Umbilical cord (tissue), 2 donors: ENCODE measurements at places on chromosomes 11 and 22.
A peak's percentile ranks its signal among the peaks of the same experiment; 100 is the strongest.

GRCh38 chr11:849104-849824 lies 6.6 kb downstream of the TSPAN4 start:
- no peak for DNase-seq

DNA sequence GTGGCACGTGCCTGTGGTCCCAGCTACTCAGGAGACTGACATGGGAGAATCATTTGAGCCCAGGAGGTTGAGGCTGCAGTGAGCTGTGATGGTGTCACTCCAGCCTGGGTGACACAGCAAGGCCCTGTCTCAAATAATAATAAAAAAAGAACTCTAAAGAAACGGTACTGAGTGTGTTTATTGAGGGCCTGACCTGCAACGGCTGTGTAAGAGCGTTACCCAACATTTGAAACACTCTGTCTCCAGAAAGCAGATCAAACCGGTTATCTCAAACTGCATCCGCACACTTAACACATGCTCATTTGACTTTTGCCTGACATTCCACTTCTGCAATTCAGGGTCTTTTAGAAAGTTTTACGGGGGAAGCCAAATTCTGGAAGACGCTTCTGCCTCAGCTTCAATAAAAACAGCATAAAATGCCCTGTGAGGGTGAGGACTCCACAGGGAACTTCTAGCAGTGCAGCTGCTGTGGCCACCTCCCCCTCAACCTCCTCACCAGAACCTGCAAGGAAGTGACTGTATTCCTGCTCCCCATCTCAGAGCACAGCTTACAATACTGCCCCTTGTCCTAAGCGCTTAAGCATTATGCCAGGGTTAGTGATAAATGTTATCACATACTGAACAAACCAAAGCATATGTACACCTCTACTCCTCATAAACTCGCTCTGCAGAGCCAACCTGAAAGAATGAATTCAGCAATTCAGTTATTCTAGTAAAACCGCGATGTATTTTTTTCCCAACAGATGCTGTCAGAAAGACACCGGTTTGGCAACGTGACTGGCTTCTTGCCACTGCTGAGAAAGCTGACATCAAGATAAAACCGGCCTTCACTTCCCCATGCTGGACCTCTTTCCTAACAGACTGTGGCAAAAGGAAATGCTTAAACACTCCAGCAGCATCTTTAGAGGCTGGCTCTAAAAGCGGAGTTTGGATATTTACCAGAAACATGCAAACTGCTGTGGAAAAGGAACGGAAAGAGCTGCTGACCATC lies 52.2 kb downstream of the PRDM10 start:
- peak; percentile 95 for DNase-seq

- no peak for DNase-seq
Observed at GRCh38 chr11:695288-695537, 191 bp upstream of the DEAF1 start.

DNA sequence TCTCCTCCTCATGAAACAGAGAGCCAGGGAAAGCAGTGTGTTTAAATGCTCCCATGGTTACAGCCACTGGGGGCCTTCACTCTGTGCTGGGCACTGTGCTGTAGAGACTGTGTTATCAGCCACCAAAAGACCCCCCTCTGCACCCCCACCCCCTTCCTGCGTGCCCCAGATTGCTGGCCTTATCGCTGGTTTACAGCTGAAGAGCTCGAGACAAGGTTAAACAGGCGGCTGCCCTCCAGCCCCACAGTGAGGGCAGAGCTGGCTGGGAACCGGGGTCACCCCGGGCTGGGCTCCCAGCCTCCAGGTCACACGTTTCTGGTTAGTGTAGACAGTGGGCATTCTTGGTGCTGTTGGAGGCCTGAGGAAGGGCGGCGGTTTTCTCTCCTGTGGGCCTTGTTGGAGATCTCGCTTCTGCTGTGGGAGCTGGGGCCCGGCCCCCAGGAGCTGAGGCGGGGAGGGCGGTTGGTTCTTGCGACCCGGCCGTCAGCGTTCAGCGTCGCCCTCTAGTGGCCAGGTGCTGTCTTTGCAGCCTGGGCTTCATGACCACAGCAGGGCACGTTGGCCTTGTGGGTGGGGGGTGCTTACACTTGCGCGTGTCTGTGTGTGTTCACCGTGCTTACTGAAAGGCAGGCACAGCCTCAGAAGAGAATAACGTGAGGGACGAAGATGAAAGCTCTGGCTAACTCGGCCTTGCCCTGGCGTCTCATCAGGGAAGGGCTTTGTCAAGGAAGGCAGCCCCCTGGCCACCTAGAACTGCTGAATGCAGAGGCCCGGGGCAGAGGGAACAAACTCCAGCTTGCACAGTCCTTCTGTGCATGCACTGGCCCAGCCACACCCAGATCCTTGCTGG lies 40.8 kb downstream of the TBC1D22A start:
- peak; percentile 32 for DNase-seq

GRCh38 chr11:95816037-95816436 lies 25.7 kb downstream of the CEP57 start:
- DNase-seq, result no peak

GRCh38 chr22:24112188-24112587 lies 69.1 kb upstream of the SUSD2 start:
- DNase-seq, result no peak

DNA sequence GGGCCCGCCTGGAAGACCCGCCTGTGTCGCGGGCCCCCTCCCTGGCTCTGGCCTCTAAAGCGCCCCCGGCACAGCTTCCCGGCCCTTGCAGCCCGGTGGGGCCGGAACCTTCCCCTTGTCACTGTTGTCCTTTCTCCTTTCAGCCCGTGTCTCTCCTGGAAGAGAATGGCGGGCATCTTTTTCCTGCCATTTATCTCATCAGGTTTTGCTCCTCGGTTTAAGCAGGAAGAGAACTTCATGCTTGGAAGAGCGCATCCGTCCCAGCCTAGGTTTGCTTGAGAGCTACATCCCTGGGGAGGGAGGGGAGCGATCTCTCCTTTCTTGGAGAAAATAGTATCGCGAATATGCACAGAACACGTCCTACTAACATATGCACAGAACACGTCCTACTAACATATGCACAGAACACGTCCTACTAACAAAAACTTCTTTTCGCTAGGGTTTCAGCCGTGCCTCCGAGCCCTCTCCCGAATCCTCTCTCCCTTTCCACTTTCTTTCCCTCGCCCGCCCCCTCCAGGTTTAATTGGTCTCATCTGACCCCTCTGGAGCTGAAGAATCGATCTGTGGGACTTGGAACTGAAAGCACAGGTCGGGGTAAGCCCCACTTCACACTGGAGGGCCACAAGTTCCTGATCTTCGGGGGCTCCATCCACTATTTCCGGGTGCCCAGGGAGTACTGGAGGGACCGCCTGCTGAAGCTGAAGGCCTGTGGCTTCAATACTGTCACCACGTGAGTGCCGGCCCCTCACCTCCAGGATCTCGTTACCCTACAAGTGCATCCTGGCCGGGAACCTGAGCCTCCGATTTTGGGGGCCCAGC lies 1.2 kb downstream of the GLB1L3 start:
- DNase-seq, result no peak

DNA sequence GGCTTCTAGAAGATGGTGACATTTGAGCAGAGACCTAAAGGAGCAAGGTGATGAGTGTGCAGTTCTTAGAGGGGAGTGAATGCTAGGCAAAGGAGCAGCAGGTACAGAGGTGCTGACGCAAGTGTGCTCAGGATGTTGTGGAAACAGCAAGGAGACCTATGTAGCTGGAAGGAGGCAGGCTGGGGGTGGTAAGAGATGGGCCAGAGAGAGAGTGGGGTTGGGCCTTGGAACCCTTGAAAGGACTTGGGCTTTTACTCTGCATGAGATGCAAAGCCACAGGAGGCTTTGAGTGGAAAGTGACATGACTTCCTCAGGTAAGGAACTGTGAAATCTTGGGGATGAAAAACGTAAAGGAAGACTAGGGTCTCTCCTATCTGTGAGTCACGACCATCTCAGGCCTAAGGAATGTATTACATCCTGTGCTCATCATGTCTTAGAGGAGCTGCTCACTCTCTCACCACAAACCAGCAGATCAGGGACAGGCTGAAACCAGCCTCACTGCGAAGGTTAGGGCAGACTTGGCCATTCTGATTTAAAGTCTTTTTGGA lies 65.4 kb downstream of the MICAL2 start:
- DNase-seq, result peak; percentile 57

- DNase-seq, result no peak
Observed at GRCh38 chr22:49236541-49237075, 591.1 kb downstream of the BRD1 start.

DNA sequence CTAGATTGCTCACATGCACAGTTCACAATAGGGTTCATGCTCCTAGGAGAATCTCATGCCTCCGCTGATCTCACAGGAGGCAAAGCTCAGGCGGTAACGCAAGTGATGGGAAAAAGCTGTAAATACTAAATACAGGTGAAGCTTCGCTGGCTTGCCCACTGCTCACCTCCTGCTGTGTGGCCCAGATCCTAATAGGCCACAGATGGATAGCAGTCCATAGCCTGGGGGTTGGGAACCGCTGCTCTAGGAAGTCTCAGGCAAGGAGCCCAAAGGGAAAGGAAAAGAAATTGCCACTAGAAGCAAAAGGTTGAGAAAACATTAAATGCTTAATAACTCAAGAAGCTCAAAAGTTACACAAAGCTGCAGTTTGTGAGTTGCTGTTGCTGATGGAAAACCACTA lies 3.2 kb upstream of the TRPC6 start:
- DNase-seq, result no peak

- DNase-seq, result no peak
Observed at GRCh38 chr11:72577271-72577721, 96.9 kb downstream of the PDE2A start.

DNA sequence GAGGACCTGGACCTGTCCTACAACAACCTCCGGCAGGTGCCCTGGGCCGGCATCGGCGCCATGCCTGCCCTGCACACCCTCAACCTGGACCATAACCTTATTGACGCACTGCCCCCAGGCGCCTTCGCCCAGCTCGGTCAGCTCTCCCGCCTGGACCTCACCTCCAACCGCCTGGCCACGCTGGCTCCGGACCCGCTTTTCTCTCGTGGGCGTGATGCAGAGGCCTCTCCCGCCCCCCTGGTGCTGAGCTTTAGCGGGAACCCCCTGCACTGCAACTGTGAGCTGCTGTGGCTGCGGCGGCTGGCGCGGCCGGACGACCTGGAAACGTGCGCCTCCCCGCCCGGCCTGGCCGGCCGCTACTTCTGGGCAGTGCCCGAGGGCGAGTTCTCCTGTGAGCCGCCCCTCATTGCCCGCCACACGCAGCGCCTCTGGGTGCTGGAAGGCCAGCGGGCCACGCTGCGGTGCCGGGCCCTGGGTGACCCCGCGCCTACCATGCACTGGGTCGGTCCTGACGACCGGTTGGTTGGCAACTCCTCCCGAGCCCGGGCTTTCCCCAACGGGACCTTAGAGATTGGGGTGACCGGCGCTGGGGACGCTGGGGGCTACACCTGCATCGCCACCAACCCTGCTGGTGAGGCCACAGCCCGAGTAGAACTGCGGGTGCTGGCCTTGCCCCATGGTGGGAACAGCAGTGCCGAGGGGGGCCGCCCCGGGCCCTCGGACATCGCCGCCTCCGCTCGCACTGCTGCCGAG lies 1.5 kb downstream of the LRFN4 start:
- DNase-seq, result no peak

GRCh38 chr11:6127881-6128280 lies 20.4 kb downstream of the OR56B4 start:
- DNase-seq, result no peak

- DNase-seq, result no peak
Observed at GRCh38 chr11:95577716-95578460, 211.7 kb downstream of the FAM76B start.

- DNase-seq, result peak; percentile 6
Observed at GRCh38 chr11:37280200-37280599, 682.2 kb upstream of the RAG2 start.
